Cardiac ventricle fibroblast (primary cell): ENCODE measurements at places on chromosomes 6 and 20. TPM values are rescaled to one million over a fixed set of nuclear protein-coding genes. Genes with fewer than 3 reads are reported as not detected.

The MYMX gene
- not detected in 2 replicates for total RNA-seq

The OPRM1 gene
- not detected in 2 replicates for total RNA-seq

The SYCP2 gene
- 0.12 and 0.20 TPM in 2 replicates for total RNA-seq

The CYB5R4 gene
- total RNA-seq = 7.7 and 8.4 TPM in 2 replicates

The APOBEC2 gene
- total RNA-seq = not detected in 2 replicates

The ZBTB46 gene
- total RNA-seq = 3.0 and 6.2 TPM in 2 replicates

The PI3 gene
- not detected in 2 replicates for total RNA-seq

The SLPI gene
- total RNA-seq = not detected in 2 replicates

The TOMM34 gene
- 18.4 and 21.6 TPM in 2 replicates for total RNA-seq

The C6orf141 gene
- 2.2 TPM in 1 of 2 replicates, not detected in the other for total RNA-seq

The NMBR gene
- total RNA-seq = not detected in 2 replicates

The RREB1 gene
- total RNA-seq = 16.7 and 18.7 TPM in 2 replicates

The EMILIN3 gene
- total RNA-seq = 0.20 and 0.31 TPM in 2 replicates
